ENCODE measurements at places on chromosomes 1 and 21.

- no peak for DNase-seq
Measured at GRCh38 chr1:182563095-182563494, 26.0 kb downstream of the RNASEL start.

DNA sequence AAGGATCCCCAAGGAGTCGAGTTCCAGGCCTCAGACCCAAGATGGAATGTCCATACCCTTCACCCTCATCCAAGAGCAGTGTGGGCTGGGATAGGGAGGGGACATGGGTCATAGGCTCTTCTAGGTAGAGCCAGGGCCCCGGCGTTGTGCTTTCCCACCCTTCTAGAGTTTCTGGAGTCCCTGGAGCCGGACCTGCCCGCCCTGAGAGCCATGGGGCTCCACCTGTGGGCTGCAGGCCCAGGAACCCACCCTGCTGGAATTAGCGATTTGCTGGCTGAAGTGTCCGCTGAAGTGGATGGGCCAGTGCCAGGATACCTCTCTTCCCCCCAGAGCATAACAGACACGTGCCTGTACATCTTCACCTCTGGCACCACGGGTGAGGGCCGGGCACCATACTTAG, 1.1 kb downstream of the SLC27A3 start:
- no peak for DNase-seq

DNA sequence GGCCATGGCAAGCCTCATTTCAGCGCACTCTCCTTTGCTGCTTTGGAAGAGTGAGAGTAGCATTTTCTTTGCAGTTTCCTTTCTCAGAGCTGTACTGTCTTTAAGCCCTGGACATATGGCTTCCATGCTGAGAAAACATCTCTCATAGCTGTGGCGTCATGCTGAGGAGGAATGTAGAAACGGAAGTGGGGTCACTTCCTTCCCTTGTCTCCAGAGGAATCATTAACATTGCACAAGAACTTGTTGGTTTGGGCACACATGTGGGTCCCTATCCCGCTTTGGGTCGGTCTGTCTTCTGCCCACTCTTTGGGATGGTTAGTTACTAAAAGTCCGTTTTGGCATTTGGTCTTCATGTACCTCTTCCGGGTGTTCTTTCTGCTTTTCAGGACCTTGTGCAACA, 5.6 kb downstream of the MFN2 start:
- DNase-seq = no peak

- DNase-seq = no peak
Measured at GRCh38 chr1:17059391-17060305, 5.8 kb upstream of the SDHB start.

DNA sequence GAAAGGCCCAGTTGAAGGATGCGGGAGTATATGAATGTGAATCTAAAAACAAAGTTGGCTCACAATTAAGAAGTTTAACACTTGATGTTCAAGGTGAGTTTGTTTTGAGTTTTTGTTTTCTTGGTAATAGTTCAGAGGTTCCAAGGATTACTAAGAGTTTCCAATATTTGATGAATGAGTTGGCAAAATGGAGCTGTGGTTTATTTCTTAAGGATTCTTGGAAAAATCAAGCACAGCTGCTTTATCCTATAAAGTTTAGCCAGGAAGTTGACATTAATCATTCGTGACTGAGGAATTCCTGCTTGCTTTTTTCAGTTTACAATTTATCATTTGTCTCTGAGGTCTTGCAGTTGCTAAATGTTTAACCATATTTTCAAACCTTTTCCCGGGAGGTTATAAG, 15.1 kb downstream of the VCAM1 start:
- DNase-seq = no peak

DNA sequence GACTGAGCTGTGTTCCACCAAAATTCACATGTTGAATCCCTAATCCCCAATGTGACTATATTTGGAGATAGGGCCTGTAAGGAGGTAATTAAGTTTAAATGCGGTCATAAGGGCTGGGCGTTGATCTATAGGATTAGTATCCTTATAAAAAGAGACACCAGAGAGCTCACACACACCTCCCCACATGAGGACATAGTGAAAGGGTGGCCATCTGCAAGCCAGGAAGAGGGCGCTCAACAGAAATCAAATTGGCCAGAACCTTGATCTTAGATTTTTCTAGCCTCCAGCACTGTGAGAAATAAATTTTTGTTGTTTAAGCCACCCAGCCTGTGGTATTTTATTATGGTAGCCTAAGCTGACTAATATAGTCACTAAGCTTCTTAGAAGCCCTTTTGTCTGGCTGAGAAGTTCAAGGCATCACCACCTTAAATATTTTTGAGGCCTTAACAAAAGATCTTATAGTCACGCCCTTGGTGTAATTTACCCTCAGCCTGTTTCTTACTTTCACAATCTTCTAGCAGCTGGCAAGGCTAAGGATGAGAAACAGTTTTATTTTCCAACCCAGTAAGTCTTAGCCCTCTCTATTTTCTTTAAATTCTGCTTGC, 28.8 kb downstream of the GORAB start:
- no peak for DNase-seq

GRCh38 chr1:65317866-65318653, 8.7 kb downstream of the DNAJC6 start:
- no peak for DNase-seq

Data from stimulated activated CD4-positive, alpha-beta T cell treated with anti-CD3 and anti-CD28 coated beads, Interleukin-15, amount 100 ng/mL, for 1 hour (primary cell).